ENCODE measurements at places on chromosomes 5 and 9.

DNA sequence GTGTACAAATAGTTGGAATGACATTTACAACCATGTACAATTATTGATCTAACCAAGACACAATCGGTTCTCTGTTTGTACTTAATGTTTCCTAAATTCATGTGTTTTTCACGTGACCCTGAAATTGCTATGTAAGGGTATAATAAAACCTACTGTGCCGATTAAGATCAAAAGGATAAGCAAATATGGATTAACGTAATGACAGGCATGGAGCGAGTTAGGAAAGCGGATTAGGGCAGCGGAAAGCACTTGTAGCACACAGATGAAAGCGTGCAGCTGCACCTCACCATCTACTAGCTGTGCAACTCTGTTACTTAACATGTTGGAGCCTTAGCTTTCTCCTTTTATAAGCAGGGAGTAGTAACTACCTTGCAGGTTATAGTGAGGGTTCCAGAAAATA is 38.3 kb upstream of the ZFYVE16 start:
- DNase-seq = no peak

GRCh38 chr9:131226226-131226625 is 50.1 kb downstream of the FAM78A start:
- DNase-seq = no peak

- DNase-seq = no peak
Measured at GRCh38 chr9:8723195-8723594, 923.6 kb upstream of the DMAC1 start.

DNA sequence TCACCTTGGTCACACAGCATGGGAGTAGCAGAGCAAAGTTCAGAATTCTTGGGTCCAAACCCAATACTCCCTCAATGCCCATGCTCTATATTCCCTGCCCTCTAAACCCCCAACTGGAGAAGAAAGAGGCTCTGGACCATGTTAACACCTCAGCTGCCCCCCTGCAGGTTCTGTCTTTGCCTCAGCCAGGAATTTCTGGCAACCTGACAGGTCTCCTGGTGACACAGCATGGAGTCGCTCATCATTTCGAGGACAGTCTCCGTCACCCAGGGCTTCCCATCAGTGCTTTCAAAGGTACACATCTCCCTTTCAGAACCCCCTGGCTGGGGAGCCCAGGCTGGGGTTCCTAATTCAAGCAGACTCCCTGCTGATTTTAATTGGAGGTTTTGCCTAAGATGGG is 189.5 kb downstream of the BRINP1 start:
- no peak for DNase-seq

GRCh38 chr9:89138463-89139390 is 39.9 kb downstream of the SHC3 start:
- no peak for DNase-seq

DNA sequence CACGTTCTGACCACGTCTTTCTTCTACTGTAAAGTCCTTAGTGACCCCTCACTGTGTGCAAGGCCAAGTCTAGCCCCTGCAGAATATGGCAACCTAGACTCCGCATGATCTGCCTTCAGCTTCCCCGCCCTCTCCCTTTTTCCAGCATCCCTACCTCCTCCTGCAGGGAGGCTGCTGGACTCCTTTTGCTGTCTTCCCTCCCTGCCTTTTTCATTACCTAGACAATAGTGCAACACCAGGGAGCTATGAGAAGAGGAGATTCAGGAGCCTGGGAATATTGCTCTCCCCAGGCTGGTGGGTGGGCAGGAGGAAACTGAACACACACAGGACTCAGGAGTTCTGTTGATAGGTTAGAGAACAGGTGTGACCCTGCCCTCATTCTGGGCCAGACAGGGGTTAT is 33.1 kb upstream of the LARP1 start:
- no peak for DNase-seq

DNA sequence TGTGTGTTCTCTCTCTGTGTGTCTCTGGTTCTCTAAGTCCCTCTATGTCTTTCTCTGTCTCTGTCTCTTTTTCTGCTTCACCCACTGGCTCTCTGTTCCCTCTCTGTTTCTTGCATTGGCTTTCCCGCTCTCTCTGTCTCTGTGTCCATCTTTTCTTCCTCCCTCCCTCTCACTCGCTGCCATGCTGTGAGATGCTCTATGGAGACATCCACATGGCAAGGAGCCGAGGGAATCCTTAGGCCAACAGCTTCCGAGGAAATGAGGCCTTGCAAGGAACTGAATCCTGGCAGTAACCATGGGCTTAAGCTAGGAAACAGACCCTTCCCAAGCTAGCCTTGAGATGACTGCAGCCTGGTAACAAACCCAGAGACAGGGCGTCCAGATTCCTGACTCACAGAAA is 117.3 kb downstream of the BRINP1 start:
- no peak for DNase-seq

DNA sequence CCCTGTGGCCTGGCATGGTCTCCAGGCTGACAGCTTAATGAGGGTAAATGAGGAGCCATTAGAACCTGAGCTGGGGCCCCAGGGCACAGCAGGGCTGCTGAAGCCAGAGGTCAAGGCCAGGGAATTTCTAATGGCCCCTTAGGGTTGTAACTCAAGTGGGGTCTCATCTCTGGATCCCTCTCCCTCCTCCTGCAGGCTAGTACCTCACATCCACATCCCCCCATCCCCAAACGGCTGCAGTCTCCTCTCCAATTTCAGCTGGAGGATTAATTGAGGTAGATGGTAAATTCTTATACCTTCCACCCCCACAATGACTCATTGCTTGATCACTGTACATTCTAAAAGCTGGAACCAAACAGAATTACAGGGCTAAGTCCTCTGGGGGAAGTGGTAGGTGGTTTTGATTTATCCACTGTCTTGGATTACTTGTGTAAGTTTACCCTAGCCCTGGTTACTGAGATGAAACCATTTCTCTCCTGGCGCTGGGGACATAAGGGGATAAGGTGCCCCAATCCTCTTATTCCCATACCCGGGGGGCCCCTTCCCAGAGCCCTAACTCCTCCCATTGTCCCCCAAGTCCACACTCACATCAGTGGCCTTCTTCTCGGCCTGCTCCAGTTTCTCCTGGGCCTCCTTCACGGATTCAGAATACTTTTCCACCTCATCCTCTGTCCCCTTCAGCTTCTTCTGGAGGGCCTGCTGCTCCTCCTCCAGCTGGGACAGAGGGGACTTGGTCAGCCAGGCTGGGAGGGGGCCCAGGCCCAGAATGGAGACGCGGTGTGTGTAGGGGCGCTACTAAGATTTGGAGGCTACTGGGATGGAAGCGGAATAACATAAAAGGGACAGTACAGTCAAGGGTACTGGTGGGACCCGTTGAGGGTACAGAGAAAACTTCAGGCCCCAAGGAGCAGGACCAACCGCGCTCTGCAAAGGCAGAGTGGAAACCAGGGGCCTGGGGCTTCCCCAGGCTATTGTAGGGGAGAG is 875 bp downstream of the TPM2 start:
- DNase-seq = no peak

- no peak for DNase-seq
Measured at GRCh38 chr5:142605611-142606010, 80.3 kb downstream of the FGF1 start.

DNA sequence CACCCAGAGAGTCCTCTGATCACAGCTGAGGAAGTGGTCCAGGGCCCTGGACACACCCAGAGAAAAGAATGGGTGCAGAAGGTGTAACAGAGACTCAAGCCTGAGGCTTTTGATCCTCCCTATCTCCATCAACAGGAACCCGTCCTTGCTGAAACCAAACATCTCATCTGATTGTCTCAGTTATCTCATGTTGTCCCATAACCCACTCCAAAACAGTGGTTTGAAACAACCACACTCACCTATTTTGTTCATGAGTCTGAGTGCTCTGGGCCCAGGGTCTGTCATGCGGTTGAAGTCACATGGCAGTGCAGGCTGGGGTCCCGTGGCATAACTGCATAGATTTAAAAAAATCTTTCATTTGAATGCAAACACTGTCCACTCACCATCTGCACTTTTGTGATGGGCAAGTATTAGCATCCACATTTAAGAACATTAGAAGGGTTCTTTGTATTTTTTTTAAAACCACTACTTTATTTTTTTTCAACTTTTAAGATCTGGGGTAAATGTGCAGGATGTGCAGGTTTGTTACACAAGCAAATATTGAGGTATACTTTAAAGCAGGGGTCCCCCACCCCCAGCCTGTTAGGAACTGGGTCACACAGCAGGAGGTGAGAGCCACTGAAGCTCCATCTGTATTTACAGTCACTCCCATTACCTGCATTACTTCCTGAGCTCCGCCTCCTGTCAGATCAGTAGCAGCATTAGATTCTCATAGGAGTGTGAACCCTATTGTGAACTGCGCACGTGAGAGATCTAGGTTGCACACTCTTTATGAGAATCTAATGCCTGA is 255.8 kb downstream of the ROR2 start:
- DNase-seq = no peak

DNA sequence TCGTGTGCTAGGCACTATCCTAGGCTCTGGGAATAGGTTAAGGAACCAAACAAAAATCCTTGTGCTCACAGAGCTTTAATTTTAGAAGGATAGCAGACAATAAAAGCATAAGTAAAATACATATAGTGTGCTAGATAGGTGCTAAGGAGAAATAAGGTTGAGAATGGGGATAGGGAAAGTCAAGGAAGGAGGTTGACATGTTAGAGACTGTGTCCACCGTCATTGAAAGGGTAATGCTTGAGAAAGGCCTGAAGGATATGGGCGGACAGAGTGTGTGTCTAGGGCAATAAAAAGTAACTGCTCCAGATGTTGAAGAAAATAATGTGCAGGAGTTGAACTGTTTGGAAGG is 482 bp upstream of the TDRD7 start:
- DNase-seq = no peak

- no peak for DNase-seq
Measured at GRCh38 chr5:172906436-172906835, 52.8 kb upstream of the RPL26L1 start.

GRCh38 chr5:39547553-39548154 is 122.9 kb upstream of the DAB2 start:
- DNase-seq = no peak

- no peak for DNase-seq
Measured at GRCh38 chr5:143114481-143114880, 289.0 kb downstream of the NR3C1 start.

- no peak for DNase-seq
Measured at GRCh38 chr5:39376293-39376714, 12.0 kb upstream of the C9 start.

DNA sequence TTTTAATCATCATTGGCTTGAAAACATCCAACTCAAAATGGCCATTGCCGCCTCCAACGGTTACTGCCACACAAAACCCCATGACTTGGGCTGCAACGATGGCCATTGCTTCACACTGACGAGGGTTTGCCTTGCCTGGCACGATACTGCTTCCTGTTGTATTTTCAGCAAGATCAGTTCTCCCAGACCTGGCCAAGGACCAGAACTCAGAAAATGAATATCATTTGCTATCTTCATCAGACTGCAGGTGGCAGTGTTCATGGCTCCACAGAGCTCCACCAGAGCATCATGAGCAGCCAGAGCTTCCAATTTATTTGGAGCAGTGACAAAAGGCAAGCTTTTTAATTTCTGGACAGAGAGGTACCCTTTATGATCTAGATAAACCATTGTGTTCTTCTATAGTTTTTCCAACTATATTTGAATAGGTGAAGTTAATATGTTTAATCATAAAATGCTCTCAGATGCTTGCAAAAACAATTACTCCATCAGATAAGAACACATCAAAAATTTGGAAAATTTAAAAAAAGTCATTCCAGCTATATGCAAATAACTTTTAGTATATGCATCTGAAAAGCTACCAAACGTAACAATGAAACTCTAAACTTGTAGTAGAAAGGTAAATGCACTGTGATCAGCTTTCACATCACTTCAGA is 10.4 kb downstream of the AMACR start:
- DNase-seq = peak; percentile 64

DNA sequence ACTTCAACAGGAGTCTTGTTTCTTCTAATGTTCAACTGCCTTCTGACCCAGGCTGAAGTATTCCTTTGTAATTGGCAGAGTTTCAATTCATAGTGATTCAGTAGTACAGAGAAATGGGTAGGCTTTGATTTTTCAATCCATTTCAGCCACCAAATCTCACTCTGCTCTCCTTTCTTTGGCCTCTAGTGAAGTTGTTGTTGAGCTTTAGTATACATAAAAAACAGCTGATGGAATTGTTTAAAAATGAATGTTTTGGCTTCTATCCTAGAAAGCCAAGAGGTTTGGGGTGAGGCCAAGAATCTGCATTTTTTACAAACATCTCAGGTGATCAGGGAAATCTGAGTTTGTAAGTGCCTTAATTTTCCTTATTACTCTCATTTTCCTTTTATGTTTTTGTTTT is 182.9 kb upstream of the MAP1B start:
- DNase-seq = no peak

- DNase-seq = no peak
Measured at GRCh38 chr9:85248514-85249312, 493.0 kb downstream of the AGTPBP1 start.

Measured in substantia nigra (tissue), 51 donors.